ENCODE measurements at places on chromosomes 4 and X.

DNA sequence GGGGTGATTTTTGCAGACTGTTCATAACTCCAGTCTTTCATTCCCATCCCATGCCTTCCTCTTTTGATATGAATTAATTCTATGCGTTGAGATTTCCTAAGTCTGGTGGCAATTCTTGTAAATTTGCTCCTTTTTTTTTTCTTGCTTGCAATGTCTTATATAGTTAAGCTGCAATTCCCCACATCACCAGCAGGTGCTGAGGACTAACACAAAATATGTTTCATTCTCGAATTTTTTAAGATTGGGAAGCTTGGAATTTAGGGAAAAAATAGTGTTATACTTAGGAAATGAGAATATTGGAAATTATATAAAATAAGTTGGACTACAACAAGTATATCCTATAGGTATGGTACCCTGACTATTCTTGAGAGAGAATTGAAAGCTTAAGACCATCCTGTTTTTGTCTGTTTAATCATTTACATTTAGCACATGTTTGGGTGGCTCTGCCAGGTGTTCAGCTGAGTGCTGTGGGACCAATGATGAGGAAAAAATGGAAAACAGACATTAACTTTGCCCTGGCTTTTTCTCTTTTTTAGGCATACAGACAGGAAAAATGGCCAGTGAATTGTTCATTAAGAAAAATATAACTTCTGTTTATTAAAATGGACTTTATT is 30.2 kb downstream of the AFF2 start:
- no peak for DNase-seq

DNA sequence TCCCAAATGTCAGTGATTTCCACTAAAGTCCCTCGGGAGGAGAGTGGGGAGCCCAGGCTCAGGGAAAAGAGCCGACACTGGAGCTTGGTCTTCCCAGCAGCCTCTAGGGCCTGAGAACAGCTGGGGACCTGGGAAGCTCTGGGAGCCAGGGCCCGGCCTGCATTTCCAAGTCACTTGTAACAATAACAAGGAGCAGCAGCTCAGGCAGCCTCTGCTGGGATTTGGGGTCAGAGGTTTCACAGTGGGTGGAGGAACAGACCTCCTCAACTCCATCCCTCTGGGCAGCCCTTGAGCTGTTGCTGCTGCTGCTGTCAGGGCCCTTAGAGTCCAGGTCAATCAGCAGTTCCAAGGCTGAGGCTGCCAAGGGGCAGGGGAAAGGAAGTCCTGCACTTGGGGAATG is 11.1 kb downstream of the STARD8 start:
- DNase-seq = no peak

DNA sequence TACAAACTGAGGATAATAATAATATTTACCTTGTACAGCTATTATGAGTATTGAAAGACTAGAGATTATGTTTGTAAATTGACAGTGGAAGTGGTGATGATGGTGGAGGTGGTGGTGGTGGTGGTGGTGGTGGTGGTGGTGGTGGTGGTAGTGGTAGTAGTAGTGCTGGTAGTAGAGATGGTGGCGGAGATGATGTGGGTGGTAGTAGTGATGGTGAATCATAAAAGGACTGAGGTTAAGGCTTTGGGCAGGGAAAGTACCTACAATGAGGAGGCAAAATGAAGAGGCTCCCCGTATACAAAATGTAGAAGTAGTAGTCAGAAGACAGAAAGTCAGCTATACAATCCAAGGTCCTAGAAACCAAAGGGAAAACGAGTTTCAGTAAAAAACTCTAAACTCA is 214.1 kb downstream of the BCOR start:
- no peak for DNase-seq

- no peak for DNase-seq
Measured at GRCh38 chr4:160318567-160319220, 1215.8 kb downstream of the RAPGEF2 start.

DNA sequence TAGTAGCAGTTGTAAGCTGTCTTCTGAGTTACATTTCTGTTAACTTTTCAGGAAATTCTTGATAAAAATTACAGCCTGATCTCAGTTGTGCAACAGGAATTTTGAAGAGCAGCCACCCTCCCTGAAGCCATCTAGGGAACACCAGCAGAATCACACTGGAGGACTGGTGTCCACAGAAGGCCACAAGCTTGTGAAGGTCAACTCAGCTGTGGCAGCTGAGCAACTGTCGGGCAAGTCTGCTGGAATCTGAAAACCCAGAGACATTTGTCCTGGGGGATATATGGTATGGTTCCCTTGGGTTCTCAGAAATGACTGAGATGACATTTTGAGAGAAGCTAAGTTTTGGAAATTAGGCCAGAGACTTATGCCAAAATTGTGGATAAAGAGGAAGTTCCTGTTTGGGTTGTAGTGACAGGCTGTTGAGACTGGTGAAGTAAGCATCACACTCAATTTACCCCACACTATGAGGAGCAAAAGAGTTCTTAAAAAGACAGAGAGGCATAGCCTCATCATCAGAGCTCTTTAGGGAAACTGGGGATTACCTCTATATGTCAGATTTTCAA is 78.1 kb upstream of the TNIP3 start:
- DNase-seq = no peak

GRCh38 chrX:78011846-78012245 is 42.4 kb upstream of the PGAM4 start:
- DNase-seq = no peak

DNA sequence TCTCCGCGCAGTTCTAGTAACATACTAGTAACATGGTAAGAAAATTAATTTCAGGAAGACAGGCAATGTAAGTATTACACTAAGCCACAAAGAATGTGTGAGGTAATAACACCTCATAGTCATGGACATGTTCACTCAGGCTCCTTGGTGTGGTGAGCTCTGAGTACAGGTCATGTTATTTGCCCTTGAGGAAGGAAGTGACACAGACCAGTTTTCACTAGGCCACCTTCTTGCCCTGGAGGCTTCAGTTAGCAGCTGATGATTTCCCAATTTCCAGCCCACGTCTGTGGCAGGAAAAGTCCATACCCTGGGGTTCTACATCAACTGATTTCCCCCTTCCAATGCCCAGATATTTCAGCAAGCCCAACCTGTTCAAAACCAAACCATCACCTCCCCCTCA is 6.7 kb downstream of the APOO start:
- DNase-seq = no peak

- no peak for DNase-seq
Measured at GRCh38 chr4:1177274-1178141, 5.1 kb upstream of the SPON2 start.

- no peak for DNase-seq
Measured at GRCh38 chr4:72895408-72895807, 174.1 kb downstream of the COX18 start.

- DNase-seq = peak; percentile 11
Measured at GRCh38 chrX:123833387-123833786, 26.5 kb upstream of the XIAP start.

DNA sequence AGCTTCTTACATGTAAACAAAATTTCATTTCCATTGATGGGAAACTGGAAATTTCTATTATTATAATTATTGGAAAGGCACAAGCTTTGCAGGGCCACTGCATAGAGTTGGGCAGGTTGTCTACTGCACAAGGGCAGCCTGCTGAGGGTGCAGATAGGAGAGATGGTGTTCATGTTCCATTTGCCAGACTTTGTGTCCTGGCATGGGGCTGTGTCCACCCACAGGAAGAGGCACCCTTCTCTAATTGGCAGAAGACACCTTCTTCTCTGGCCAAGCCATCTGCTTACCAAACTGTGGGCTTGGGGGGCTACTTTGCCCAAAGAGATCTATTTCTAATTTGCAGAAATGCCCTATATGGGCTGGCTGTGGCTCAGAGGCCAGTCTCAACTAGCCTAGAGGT is 140.7 kb downstream of the GATB start:
- DNase-seq = no peak

DNA sequence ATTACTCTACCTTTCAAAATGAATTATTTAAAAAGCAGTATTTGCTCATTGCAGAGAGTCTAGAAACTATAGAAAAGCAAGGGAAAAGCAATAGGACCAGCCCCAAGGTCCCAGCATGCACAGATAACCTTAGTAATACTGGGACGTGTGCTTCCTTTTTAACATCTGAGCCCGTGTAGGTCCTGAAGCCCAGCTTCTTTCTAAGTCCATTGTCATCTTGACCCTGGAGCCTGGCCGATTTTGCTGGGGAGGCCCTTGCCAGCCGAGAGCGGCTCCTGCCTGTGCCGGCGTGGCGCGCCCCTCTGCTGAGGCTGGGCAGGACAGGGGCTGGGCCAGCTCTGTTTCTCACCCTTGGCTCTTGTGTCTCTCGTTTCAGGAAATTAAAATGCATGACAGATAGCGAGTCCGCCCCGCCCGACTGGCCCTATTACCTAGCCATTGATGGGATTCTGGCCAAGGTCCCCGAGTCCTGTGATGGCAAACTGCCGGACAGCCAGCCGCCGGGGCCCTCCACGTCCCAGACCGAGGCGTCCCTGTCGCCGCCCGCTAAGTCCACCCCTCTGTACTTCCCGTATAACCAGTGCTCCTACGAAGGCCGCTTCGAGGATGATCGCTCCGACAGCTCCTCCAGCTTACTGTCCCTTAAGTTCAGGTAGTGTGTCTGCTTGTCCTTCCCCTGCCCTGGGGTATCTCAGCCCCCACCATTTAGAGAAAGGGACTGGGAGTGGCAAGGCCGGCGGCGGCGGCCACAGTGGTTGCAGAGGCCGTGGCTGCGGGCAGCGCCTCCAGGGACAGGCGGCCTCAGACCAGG is 4.1 kb downstream of the MSANTD1 start:
- DNase-seq = no peak

DNA sequence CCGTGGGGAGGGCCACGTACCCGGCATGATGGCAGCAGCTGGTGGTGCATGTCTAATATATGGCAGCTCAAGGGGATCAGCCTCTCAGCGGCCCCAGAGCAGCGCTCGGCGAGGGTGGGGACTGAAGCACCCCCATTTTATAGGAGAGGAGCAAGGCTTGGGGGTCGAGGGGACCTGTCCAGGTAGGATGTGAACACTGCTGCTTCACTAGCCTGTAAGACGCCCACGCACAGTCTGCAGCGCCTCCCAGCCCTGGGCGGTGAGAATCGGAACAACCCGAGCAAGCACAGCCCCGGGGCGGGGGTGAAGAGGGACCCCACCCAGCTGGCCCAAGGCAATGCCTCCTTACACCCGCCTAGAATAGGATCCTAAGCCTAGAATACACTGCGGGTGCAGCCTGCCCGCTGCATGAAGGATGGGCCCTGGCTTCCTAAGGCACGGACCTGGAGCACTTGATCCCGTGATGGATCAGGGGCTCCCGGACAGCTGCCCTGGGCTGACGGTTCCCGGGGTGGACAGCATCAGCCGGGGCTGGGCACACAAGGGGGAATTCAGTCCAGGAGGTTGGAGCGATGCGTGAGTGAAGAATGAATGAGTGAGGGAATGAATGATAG is 17.6 kb downstream of the ADRA2C start:
- no peak for DNase-seq

DNA sequence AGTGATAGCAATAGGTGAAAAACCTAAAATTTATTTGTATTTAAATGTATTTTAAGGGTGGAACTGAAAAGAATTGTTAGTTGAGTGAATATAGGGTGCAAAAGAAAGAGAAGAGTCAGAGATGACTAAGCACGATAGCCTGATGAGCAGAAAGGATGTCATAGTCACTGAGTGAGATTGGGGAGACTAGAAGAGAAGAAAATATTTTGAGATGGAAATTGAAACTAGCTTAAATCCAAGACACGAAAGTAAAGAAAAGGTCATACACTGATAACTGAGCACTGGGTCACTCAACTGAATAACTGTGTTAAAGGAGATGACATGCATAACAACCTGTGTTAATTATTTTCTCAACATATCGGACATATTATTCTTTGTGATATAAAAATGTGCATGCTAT is 55.5 kb downstream of the SPANXN4 start:
- no peak for DNase-seq

DNA sequence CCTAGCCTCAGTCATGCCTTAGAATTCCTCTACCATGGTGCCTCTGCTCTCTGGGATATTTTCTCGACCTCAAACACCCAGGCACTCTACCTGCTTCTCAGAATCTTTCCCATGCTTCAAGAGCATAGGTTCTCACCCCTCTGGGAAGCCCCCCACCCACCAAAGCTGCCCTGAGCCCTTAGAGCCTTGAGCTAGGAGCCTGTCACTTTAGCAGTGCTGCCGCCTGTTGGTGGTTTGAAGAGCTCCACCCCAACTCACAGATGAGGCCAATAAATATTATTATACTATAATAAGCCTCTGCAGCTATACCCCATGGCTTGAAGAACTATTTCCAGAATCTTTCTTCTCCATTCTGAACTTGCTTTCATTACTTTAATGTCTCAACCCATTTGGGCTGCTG is 109.7 kb downstream of the RTL5 start:
- no peak for DNase-seq

DNA sequence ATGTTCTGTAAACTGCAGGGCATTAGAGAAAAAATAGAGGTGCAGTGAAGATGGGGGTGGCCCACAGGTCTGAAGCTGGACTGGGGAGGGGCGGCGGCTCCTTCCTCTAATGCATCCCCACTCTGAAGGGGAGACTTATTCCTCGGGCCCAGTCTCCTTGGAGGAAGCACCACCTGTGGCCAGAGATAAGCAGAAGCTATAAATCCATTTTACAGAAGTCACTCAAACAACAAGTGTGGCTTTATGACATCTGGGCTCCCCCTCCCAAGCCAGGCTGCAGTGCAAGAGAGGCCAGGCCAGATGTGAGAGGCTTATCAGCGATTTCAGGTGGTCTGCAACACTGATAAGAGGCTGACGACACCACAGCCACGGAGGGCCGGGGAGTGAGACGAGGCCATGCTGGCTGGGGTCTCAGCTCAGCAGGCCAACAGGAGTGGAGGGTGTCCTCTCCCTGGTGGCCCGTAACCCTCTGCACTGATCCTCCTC is 15.8 kb downstream of the CYTL1 start:
- DNase-seq = no peak

DNA sequence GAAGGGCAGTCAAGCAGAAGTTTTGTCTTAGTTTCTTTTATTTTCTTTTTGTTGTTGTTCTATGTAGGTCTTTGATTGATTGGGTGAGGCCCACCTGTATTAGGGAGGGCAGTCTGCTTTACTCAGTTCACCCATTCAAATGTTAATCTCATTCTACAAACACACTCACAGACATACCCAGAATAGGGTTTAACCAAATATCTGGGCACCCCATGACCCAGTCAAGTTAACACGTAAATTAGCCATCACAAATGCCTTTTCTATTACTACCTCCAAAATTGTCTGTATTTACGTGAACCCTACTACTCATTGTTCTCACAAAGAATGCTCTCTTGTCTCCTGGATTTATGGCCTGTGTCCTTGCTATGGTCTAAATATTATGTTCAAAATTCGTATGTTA is 339.7 kb downstream of the ANK2 start:
- no peak for DNase-seq

- no peak for DNase-seq
Measured at GRCh38 chr4:62814510-62815047, 1594.7 kb downstream of the TECRL start.

GRCh38 chr4:186158021-186158813 is 33.1 kb upstream of the CYP4V2 start:
- no peak for DNase-seq
